Thyroid gland (tissue), 4 donors: ENCODE measurements at places on chromosomes 1 and 21.

GRCh38 chr1:97919585-97920261 is 1.1 kb downstream of the DPYD start:
- DNase-seq: no peak

DNA sequence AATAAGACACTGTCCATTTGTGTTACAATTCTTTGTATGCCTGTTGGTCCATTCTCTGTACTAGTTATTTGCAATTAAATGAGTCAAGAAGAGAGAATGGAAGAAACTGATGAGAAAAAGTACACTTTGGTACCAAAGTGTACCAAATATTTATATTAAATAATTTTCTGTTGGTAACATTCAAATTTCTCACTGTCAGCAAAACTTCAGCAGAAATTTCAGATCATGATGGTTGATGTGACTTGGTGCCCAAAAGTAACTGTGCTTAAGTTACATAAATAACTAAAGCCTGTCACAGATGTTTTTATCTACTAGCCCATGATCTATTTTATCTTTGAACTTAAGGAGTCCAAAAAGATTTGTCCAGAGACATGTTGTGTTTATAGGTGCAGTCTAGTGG is 274.4 kb upstream of the CXADR start:
- no peak for DNase-seq

GRCh38 chr1:7916501-7916830 is 24.2 kb downstream of the TNFRSF9 start:
- DNase-seq: no peak

GRCh38 chr1:98556521-98557158 is 104.9 kb upstream of the SNX7 start:
- DNase-seq: no peak

DNA sequence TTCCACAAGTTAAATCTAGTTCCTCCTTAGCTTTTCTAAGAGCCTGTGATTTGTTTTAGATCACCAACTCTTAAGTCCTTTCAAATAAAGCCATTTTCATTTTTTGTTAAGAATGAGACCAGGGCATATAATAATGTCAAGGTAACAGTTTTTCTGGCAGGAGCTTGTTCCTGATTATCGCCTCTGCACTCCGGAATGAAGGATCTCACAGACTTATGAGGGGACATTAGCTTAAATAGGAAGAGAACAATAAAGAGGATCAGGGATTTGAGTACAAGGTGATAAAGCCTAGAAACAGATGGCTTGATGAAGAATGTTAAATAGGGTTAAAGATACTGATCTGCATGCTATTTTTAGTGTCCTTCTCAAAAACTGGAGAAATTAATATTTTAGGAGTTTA is 13.6 kb upstream of the OTUD7B start:
- no peak for DNase-seq

- DNase-seq: no peak
Observed at GRCh38 chr1:42963378-42964043, 4.8 kb upstream of the SLC2A1 start.

DNA sequence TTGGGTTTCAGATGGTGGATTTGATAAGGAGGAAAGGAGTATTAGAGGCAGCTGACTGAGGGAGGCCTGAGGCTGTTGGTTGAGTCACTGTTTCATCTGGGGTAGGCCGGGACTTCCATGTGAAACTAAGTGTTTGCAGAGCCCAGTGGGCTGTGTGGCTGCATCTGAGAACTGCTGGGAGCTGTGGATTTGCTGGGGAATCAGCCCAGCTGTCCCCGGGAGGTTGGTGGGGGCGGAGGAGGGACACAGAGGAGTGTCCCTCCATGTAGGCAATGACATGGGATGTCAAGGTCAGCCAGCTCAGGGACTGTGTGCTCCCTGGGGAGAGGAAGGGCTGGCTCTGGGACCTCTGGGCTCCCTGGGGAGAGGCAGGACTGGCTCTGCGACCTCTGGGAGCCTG is 36.4 kb downstream of the SLC2A7 start:
- no peak for DNase-seq

DNA sequence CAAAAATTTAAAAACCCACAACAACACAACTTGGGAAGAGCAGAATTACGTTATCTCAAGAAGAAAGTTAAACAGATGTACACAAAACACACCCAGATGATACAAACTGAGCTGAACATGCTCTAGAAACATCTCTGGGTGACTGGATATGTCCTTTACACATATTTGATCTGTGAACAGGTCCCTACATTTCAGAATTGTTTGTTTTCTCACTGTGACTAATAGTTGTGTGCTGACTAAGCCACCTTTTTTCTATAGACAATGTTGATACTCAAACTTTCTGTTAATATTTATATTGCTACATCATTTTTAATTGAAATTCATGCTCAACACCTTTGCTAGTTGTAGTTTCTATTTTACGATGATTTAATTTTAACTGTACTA is 1.0 kb upstream of the F11R start:
- DNase-seq: no peak

DNA sequence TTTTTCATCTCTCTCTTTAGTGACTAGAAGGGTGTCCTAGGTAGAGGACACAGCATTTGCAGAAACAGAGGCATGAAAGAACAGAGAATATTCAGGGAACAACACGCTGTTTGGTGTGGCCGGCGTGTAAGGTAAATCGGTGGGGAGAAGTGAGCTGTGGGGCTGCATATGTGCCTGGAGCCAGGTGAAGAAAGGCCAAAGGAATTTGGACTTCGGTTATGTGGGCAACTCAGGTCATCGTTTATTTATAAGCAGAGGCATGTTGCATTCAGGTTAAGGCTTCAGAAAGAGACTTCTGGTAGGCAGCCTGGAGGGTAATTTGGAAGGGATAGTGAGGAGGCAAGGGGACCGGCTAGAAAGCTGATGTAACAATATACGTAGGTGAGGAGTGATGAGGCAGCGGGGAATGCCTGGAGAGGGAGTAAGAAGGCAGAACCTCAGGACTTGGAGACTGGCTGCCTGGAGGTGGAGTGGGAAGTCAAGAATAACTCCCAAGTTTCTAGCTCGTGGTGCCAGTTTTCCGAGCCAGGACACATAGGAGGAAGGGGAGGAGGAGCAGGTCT is 64.1 kb upstream of the ACOT11 start:
- no peak for DNase-seq

DNA sequence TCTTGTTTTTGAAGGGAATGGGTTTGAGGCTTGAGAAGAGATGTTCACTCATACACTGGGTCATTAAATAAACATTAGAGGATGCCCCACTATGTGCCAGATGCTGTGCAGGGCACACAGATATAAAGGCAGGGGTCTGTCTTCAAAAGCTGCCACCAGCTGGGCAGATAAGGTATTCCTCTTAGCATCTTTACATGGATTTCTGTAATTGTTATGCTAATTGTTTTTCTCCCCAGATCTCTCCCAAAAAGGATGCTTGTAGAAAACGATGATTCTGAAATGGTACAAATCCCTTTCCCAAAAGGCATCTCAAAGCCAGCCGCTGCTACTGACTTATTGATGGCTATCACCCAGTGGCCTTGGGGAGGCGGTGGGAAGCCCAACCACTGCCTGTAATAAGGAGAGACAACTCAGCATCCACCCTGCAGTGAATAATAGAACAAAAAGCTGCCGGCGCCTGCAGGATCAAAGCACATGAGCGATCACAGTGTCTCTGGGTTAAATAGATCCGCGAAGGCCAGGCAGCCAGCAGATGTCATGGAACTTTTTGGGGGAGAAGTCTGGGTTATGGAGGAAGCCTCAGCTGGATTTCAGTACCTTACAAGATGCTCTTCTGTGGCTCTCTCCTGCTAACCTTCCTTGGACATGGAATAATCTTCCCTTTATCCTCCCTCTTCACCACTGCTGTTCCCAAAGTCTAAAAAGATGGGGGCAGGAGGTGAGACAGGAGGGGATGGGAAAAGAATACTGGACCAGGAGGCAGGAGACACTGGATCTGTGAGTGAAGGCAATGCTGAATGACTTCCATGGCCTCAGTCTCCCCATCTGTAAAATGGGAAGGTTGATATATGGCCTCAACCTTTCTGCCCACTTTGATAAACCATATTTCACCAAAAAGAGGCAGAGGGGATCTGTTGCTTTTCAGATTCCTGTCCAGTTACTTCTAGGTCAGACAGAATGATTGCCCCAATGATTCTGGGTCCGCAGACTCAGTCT is 54.8 kb upstream of the CD34 start:
- DNase-seq: no peak

GRCh38 chr1:109634771-109635750 is 15.4 kb downstream of the AMPD2 start:
- DNase-seq: no peak

- DNase-seq: no peak
Observed at GRCh38 chr1:47701283-47701682, 263.4 kb downstream of the FOXD2 start.

GRCh38 chr1:7995437-7995836 is 30.7 kb downstream of the ERRFI1 start:
- DNase-seq: no peak

DNA sequence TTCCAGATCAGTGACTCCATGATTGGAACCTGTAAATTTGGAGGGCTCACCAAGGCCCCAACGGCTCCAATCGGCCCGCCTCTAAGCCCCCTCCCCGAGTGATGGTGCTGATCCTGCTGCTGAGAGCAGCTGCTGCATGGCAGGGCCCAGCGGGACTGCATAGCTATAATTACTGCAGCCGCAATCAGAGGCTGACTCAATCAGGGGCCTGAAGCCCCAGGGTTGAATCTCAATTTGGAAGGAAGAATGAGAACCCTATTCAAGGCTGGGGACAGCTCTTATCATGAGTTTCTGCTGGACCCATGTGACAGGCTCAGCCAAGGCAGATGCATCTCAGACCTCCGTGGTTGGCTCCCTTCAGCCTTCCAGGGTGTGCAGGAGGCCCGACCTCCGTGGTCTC is 42.8 kb upstream of the MAGOH start:
- DNase-seq: no peak

DNA sequence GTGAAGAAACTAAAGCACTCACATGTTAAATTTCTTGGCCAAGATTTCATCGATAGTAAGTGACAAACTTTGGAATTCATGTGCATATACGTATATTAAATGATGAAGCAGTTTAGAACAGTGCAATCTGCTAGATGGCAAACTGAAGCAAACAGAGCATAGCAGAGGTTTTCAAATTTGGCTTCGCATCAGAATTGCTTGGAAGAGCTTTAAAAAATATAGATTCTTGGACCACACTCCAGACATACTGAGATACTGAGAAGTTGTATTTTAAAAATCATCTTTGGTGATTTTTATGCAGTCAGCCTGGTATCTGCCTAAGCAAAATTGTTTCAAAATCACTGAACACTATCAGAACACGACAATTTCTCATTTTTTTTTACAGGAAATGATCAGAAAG is 709.2 kb downstream of the PLA2G4A start:
- no peak for DNase-seq

GRCh38 chr1:42282024-42282579 is 52.9 kb downstream of the FOXJ3 start:
- no peak for DNase-seq

GRCh38 chr1:29716306-29716705 is 480.0 kb downstream of the PTPRU start:
- no peak for DNase-seq

- DNase-seq: no peak
Observed at GRCh38 chr1:169121146-169121923, 14.8 kb downstream of the ATP1B1 start.

DNA sequence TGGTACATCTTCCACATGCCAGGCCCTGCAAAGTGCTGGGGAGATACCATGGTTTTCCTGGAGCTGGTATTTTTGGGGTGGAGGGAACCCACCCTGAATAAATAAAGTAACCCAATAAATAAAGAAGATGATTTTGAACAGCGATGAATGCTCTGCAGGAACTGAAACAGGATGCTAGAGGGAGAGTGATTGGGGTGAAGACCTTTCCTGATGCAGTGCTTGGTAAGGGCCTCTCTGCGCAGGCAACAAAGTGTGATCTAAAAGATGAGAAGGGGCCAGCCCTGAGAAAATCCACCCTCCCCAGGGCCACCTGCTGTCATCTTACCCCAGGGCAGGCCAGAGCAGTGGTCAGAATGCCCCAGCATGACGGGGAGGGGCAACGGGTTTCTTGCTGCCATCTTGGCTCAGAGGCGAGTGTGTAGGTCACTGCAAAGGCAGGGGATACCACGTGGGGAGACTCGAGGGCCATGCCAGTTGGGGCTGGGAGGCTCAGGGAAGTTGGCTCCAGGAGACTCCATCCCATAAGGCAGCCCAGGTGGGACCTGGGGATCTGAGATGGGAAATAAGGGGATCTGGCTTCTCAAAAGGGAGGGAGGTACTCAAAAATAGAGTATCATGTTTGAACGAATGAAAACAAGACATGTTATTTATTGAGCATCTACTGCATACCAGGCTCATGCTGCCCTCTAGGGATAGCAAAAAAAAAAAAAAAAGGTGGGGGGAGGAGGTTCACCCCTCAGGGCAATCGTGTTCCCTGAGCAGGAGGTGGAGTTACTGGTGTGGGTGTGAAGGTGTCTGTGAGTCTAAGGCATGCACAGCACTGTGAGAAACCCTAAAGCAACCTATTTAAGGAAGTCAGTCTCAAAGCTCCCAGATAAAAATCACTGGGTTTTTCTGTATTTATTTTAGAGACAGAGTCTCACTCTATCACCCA is 2.8 kb downstream of the SRARP start:
- DNase-seq: no peak

GRCh38 chr1:67824766-67825165 is 8.5 kb downstream of the GNG12 start:
- no peak for DNase-seq

GRCh38 chr1:174850726-174851125 is 149.0 kb upstream of the CACYBP start:
- no peak for DNase-seq

DNA sequence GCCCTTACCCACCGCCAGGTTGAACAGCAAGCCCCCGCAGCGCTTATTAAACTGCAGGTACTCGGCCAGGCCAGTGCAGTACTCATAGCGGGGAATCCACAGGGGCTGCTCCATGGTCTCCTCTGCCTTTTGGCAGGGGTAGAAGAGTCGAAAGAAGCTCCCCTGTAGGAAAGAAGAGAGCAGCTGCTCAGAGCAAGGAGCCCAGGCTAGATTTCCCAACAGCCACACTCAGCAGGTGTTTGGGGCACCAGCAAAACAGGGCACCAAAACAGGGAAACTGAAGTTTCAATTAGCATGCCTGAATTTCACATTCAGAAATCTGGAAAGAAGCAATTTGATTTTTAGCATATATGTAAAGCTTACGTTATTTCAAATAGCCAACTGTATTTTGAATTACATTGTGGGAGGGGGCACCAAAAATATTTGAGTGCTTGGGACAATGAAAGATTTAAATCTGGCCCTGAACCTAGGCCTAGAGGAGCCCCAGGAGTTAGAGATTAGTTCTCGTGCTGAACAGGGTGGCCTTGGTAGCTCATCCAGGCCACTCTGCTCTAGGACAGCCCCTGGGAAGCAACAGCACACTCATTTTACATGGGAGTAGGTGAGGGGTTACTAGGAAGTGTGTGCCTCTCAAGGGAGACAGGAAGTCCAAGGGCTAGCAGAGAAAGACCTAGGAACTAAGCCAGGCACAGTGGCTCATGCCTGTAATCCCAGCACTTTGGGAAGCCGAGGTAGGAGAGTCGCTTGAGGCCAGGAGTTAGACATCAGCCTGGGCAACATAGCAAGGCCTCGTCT is 8.2 kb downstream of the PAFAH2 start:
- no peak for DNase-seq
